ENCODE measurements at places on chromosomes 4 and X.
A peak's percentile ranks its signal among the peaks of the same experiment; 100 is the strongest.

DNA sequence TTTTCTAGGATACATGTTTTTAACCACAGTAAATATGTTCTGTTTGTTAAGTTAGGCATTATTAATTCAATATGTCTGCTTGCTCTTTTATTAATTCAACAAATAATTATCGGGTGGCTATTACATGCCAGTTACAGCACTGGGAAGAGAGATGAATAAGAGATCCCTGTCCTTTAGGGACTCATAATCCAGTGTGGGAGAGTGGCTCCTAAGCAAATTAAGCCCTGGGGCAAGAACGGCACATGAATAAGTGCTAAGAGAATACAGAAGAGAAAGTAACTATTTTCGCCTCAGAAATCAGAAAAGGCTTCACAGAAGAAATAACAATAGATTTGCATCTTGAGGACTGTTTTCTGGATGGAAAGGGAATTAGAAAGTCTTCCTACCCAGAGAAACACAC, 236.7 kb downstream of the NR3C2 start:
- no peak for DNase-seq

- peak; percentile 28 for DNase-seq
Measured at GRCh38 chr4:143083756-143084472, 100.8 kb upstream of the USP38 start.

- peak; percentile 62 for DNase-seq
Measured at GRCh38 chr4:26459756-26460530, 30.3 kb downstream of the CCKAR start.

- DNase-seq, result no peak
Measured at GRCh38 chr4:62517716-62518115, 1317.6 kb downstream of the ADGRL3 start.

- no peak for DNase-seq
Measured at GRCh38 chrX:78595901-78596502, 63.1 kb downstream of the RTL3 start.

- no peak for DNase-seq
Measured at GRCh38 chrX:107551546-107551945, 76.8 kb upstream of the PRPS1 start.
